ENCODE measurements at places on chromosomes 6 and 20. TPM values are rescaled to one million over a fixed set of nuclear protein-coding genes. Genes with fewer than 3 reads are reported as not detected.

The CRIP3 gene
- not detected for total RNA-seq

The OR2H2 gene
- total RNA-seq, result not detected

DNA sequence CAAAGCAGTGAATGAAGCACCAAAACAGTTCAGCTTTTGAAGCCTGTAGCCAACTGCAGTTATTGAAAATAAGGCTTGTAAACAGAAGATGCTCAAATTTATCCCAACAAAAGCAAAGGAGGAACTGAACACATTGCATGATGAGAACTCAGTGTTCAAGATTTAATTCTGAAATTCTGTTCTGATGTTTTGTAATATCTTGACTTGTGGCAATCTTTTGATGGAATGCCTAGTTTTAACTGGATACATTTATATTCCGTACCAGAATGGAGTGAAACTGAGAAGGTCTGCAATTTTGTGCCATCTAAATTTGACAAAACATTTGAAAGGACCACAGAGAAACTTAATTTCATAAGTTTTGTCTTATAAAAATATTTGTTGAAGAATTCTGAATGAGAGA lies 17.5 kb downstream of the FYN start:
- no peak overlapping the region for H3K4me3 ChIP-seq
- no peaks in the 10 kb centered on the region for H3K36me3 ChIP-seq
- H3K27me3 ChIP-seq, result 0 out of 2 replicates have a peak, but pooled peaks cover 5% of the 10 kb centered on the region

DNA sequence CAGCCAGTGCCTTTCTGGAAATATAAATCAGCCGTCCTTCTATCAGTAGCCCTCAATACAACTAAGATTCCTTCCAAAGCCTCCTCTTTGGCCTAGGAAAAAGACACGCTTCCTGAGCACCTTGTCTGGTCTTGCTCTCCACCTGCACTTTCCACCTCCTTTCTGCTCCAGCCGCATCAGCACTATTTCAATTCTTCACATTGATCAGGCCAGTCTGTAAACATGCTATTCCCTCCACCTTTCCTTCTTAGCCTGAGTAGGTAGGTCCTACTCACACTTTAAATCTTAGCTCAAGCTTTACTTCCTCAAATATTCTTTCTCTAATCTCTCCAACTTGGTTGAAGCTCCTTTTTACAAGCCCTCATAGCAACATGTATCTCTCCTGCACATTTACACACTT lies 11.4 kb downstream of the RANBP9 start:
- 0 out of 2 replicates have a peak, but pooled peaks cover 2% of the 10 kb centered on the region for H3K36me3 ChIP-seq
- no peak overlapping the region for H3K4me3 ChIP-seq
- H3K27ac ChIP-seq, result no peak overlapping the region
- no peaks in the 10 kb centered on the region for H3K27me3 ChIP-seq
- H3K4me1 ChIP-seq, result no peaks in the 10 kb centered on the region
- DNase-seq, result no peak

DNA sequence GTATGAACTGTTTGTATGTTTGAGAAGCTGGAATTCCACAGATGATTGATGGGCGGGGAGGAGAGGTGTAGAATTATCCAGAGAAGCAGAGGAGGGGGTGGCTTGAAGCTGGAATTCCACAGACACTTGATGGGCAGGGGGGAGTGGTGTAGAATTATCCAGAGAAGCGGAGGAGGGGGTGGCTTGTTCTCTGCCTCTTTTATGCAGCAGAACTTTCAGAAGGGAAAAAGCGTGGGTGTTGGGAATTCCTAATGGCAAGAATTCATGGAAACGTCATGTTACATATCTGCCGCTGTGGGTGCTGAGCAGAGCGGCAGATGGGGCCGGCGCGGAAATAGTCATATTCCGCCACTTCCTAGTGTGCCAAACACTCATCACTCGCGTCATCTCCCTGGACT lies 167.9 kb upstream of the KCNG1 start:
- peaks cover 7% of the 10 kb centered on the region for H3K4me1 ChIP-seq
- DNase-seq, result no peak
- H3K27me3 ChIP-seq, result no peaks in the 10 kb centered on the region
